ENCODE measurements at places on chromosomes 1 and 21. TPM values are rescaled to one million over a fixed set of nuclear protein-coding genes. Genes with fewer than 3 reads are reported as not detected.

DNA sequence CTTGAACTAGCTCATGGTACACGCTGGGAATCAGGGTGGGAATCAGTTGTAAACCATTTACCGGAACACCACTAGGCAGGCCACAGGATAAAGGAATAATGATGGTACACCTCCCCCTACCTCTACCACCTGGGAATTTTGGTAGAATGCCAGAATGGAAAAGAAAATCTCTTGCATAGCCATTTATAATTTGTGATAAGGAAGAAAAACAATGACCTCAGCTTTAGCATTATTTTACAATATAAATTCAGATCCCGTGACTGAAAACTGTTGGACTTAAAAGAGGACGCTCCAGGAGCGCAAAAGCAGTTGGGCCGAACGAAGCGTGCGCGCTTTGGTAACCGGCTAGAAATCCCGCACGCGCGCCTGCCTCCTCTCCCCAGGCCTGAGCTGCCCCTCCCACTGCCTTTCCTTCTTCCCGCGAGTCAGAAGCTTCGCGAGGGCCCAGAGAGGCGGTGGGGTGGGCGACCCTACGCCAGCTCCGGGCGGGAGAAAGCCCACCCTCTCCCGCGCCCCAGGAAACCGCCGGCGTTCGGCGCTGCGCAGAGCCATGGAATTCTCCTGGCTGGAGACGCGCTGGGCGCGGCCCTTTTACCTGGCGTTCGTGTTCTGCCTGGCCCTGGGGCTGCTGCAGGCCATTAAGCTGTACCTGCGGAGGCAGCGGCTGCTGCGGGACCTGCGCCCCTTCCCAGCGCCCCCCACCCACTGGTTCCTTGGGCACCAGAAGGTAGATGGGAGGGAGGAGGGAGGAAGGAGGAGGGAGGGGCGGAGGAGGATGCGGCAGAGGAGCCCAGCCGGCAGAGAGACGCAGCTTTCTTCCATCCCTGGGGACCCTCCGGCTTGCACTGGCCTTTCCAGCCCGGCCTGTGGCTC lies at the start of gene CYP4X1:
CYP4X1 (plus strand) TSS at position 402 of the 873 bp plus-strand sequence; CDS start at position 551, 149 bp downstream.
- H3K27me3 ChIP-seq: peaks cover 21% of the 10 kb centered on the region
- no peaks in the 10 kb centered on the region for H3K36me3 ChIP-seq
- H3K27ac ChIP-seq: peak within 1 kb of the TSS; percentile 84
- peak; percentile 36 for DNase-seq
- peaks cover 5% of the 10 kb centered on the region for H3K4me1 ChIP-seq

- DNase-seq: no peak
- H3K36me3 ChIP-seq: peaks cover 31% of the 10 kb centered on the region
- no peak overlapping the region for H3K4me3 ChIP-seq
- no peaks in the 10 kb centered on the region for H3K27me3 ChIP-seq
- peaks cover 13% of the 10 kb centered on the region for H3K4me1 ChIP-seq
Measured at GRCh38 chr1:65425697-65426096, 5.2 kb downstream of the LEPR start.

- no peaks in the 10 kb centered on the region for H3K4me1 ChIP-seq
- no peaks in the 10 kb centered on the region for H3K36me3 ChIP-seq
- no peak for DNase-seq
- H3K27me3 ChIP-seq: no peaks in the 10 kb centered on the region
- H3K4me3 ChIP-seq: no peak overlapping the region
Measured at GRCh38 chr1:102875756-102876155, 232.6 kb downstream of the COL11A1 start.

GRCh38 chr1:168187177-168187576 lies 8.4 kb downstream of the TIPRL start:
- H3K4me3 ChIP-seq: no peak overlapping the region
- no peak overlapping the region for H3K27ac ChIP-seq
- H3K27me3 ChIP-seq: no peaks in the 10 kb centered on the region
- no peaks in the 10 kb centered on the region for H3K4me1 ChIP-seq

- no peaks in the 10 kb centered on the region for H3K36me3 ChIP-seq
- DNase-seq: no peak
- no peaks in the 10 kb centered on the region for H3K27me3 ChIP-seq
- no peaks in the 10 kb centered on the region for H3K4me1 ChIP-seq
- H3K4me3 ChIP-seq: no peak overlapping the region
Measured at GRCh38 chr1:166282391-166283137, 115.8 kb upstream of the FAM78B start.

- H3K4me3 ChIP-seq: no peak overlapping the region
- no peak for DNase-seq
- H3K36me3 ChIP-seq: no peaks in the 10 kb centered on the region
- no peaks in the 10 kb centered on the region for H3K27me3 ChIP-seq
- H3K4me1 ChIP-seq: peaks cover 45% of the 10 kb centered on the region
Measured at GRCh38 chr1:231691618-231692259, 65.1 kb downstream of the DISC1 start.

DNA sequence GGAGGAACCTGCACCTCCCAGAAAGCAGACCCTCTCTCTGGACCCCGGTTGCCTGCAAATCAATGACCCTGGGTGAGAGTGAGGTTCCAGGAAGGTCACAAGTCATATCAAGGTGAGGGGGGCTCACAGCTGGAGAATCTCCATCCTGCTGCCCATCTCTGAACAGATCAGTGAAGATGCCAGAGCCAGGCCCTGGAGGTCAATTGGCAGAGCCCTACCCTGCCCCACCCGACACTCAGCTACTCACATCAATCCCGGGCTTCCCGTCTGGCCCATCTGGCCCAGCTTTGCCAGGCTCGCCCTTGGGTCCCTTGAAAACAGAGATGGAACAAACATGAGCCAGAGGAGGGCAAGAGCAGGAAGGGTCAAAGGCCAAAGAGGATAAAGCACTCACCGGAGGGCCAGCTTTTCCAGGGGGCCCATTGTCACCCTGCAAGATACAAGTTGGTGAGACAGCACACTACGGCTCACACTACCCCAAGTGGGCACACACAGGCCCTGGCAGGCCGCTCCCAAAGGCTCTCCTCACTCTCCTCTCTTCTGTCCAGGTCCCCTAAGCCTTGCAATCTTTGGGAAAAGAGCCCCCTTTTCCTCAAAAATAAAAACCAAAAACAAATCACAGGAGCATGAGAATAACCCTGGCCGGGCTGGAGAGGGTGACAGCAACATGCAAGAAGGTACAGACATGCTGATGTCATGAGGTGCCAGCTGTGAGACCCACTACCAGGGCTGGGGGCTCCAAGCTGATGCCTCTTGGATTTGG lies 2.9 kb downstream of the COL9A2 start:
- no peak overlapping the region for H3K4me3 ChIP-seq
- no peak overlapping the region for H3K27ac ChIP-seq
- peaks cover 28% of the 10 kb centered on the region for H3K4me1 ChIP-seq
- H3K36me3 ChIP-seq: no peaks in the 10 kb centered on the region
- DNase-seq: no peak

DNA sequence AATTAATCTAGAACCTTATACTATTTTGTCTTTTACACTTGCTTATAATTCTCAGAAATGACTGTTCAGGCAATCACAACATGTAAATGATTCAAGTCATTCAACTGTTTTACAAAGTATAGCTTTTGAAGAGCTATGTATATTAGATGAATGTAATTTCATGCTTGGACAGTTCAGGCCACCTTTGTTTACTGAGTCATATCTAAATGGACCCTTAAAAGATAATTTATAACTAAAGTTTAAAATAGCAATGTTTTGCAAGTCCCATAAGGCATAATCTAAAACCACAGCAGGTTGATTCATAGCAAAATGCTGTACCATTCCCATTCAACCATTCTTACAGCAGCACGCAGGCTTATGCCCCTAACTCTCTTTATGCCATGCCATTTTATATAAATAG lies 64.8 kb downstream of the PIK3R3 start:
- H3K4me3 ChIP-seq: no peak overlapping the region
- H3K27me3 ChIP-seq: no peaks in the 10 kb centered on the region
- H3K4me1 ChIP-seq: no peaks in the 10 kb centered on the region
- H3K36me3 ChIP-seq: peaks cover 10% of the 10 kb centered on the region

- no peak for DNase-seq
- H3K27me3 ChIP-seq: no peaks in the 10 kb centered on the region
- H3K4me3 ChIP-seq: no peak overlapping the region
- no peaks in the 10 kb centered on the region for H3K4me1 ChIP-seq
Measured at GRCh38 chr1:242412921-242413320, 111.6 kb downstream of the PLD5 start.

GRCh38 chr1:74392840-74393239 lies 119.6 kb downstream of the LRRC53 start:
- H3K4me1 ChIP-seq: peaks cover 9% of the 10 kb centered on the region
- H3K27ac ChIP-seq: no peak overlapping the region
- no peak overlapping the region for H3K4me3 ChIP-seq
- no peak for DNase-seq
- no peaks in the 10 kb centered on the region for H3K27me3 ChIP-seq
- H3K36me3 ChIP-seq: no peaks in the 10 kb centered on the region

DNA sequence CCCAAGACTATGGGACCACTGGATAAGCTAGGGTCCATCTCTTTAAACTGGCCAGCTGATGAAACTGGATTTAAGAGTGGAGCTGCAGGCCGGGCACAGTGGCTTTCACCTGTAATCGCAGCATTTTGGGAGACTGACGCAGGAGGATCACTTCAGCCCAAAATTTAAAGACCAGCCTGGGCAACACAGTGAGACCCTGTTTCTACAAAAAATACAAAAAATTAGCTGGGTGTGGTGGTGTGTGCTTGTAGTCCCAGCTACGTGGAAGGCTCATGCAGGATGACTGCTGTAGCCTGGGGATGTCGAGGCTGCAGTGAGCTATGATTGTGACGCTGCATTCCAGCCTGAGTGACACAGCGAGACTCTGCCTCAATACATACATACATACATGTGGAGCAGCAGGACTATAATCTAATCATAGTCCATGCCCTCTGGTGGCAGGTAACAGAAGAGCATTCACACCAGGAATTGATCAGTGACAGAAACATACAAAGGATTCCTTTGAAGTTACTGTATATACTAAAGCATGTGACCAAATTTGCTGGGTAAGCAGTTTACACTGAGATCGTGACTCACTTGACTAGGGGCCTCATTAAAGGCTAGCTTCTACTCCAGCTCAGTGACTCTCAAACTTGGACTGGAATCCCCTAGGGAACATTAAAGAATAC lies 101.5 kb upstream of the SLFNL1 start:
- DNase-seq: peak; percentile 46
- H3K4me1 ChIP-seq: no peaks in the 10 kb centered on the region
- H3K36me3 ChIP-seq: no peaks in the 10 kb centered on the region
- no peaks in the 10 kb centered on the region for H3K27me3 ChIP-seq
- H3K27ac ChIP-seq: no peak overlapping the region

DNA sequence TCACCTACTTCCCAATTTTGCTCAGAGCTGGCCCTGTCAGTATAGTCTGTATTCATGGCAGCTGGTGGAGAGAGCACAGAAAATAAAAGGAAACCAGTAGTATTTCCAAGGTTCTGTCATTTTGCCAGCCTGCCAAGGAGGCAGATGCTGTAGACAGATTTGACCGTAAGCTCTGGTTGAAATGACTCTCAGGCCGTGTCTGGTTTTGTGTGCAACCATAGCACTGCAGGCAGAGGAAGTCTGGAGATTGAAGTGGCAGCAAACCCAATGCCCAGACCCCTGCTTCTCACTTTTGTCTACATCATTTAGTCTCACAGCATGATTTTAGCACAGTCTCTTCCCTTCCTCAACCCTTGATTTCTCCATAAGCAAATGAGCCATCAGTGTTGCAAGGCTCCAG lies 291.7 kb downstream of the PAPPA2 start:
- H3K36me3 ChIP-seq: no peaks in the 10 kb centered on the region
- DNase-seq: peak; percentile 10
- no peaks in the 10 kb centered on the region for H3K27me3 ChIP-seq
- no peak overlapping the region for H3K27ac ChIP-seq
- no peaks in the 10 kb centered on the region for H3K4me1 ChIP-seq

GRCh38 chr1:20220036-20220435 lies 33.7 kb upstream of the PLA2G2C start:
- no peak overlapping the region for H3K27ac ChIP-seq
- no peaks in the 10 kb centered on the region for H3K4me1 ChIP-seq
- H3K36me3 ChIP-seq: no peaks in the 10 kb centered on the region

GRCh38 chr1:109213345-109213823 lies 334 bp upstream of the SARS1 start:
- peak overlapping the region; percentile 99 for H3K4me3 ChIP-seq
- peak overlapping the region; percentile 66 for H3K27ac ChIP-seq
- DNase-seq: no peak
- no peaks in the 10 kb centered on the region for H3K27me3 ChIP-seq
- no peaks in the 10 kb centered on the region for H3K36me3 ChIP-seq

GRCh38 chr1:29832471-29832870 lies 596.1 kb downstream of the PTPRU start:
- H3K4me3 ChIP-seq: no peak overlapping the region
- no peaks in the 10 kb centered on the region for H3K4me1 ChIP-seq
- no peak overlapping the region for H3K27ac ChIP-seq
- no peak for DNase-seq

DNA sequence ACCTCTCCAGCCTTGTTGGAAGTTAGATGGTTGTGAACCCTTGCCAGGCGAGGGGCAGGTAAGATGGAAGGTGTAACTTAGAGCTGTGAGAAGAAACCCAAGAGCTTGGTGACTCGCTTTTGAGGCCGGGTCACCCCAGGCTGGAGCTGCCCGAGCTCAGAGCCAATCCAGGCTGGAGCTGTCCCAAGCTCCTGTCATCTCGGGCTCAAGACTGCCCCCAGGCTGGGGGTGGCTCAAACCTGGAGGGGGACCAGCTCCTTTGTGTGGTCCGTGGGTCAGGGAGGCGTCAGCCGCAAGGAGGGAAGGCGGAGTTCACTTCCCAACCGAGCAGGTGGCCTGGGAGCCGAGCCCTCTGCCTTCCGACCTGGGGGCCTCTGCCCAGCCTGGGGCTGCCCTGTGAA lies 2.0 kb downstream of the HUNK start:
- peak overlapping the region; percentile 80 for H3K4me3 ChIP-seq
- H3K27ac ChIP-seq: peak overlapping the region; percentile 59
- peak; percentile 53 for DNase-seq
- peaks cover 2% of the 10 kb centered on the region for H3K36me3 ChIP-seq

DNA sequence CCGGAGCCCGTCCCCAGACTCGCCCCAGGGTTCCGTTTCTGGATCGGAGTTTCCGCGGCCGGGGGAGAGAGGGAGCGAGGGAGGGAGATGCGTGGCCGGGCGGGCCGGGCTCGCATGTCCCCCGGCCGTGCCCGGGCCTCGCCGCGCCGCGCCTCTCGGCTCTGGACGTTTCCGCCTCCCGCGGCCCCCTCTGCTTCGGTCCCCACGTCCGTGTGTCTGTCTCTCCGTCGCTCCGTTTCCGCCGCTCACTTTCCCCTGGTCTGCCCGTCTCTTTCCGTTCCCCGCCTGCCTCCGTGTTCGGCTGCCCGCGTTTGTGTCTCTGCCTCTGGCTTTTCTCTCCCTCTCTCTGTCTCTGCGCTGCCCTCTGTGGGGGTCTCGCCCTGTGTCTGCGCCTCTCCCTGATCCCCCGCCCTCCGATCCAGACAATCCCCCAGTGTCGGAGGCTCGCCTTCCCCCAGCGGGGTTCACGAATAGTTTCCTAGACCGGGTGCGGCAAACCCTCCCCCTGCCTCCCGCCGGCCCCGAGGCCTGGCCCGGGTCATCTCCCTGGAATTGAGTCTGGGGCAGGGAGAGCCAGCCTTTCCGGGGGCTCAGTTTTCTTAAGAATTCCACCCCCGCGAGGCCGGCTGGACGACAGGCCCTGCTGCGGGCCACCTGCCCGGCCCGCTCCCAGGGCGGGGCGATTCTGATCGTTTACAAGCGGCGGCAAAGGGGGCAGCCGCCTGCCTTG lies 735 bp downstream of the NBL1 start:
- peaks cover 32% of the 10 kb centered on the region for H3K4me1 ChIP-seq
- H3K4me3 ChIP-seq: peak overlapping the region; percentile 70
- DNase-seq: peak; percentile 49
- H3K27me3 ChIP-seq: peaks cover 14% of the 10 kb centered on the region

The NES gene
- 590 TPM for total RNA-seq

The SPRR3 gene
- total RNA-seq: not detected

The MSH4 gene
- total RNA-seq: 0.44 TPM

The NVL gene
- 21.1 TPM for total RNA-seq

The C1orf21 gene
- total RNA-seq: 42.5 TPM
